ENCODE measurements at places on chromosomes 13 and 19.

DNA sequence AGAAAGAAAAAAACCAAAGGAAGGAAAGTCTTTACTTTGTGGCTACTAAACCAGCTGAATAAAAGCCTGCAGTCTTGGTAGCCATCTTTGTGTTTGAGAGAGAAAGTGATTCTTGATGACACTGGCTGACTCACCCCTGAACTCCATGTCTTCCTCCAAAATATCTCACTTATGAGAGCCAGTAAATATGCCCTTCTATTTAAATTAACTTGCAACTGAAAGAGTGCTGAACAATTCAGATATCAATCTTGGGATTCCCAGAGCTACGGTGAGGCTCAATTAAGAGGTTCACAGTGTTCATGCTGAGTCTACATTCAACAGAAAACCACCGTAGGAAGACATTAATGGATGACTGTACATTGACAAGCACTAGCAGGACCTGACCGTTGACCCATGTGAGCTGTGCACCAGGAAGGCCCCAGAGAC, 57.9 kb downstream of the KCTD12 start:
- no peak for DNase-seq
- H3K27ac ChIP-seq, result no peak overlapping the region
- no peak overlapping the region for H3K4me3 ChIP-seq
- H3K4me1 ChIP-seq, result no peaks in the 10 kb centered on the region
- H3K36me3 ChIP-seq, result no peaks in the 10 kb centered on the region
- no peaks in the 10 kb centered on the region for H3K27me3 ChIP-seq

- no peak overlapping the region for H3K4me3 ChIP-seq
- no peaks in the 10 kb centered on the region for H3K36me3 ChIP-seq
- no peak for DNase-seq
- no peaks in the 10 kb centered on the region for H3K27me3 ChIP-seq
These were observed 44.2 kb downstream of the TBC1D4 start for GRCh38 chr13:75437582-75438318.

GRCh38 chr13:35252536-35253205, 223.8 kb downstream of the MAB21L1 start:
- no peaks in the 10 kb centered on the region for H3K36me3 ChIP-seq
- H3K27me3 ChIP-seq, result no peaks in the 10 kb centered on the region
- no peaks in the 10 kb centered on the region for H3K4me1 ChIP-seq
- H3K4me3 ChIP-seq, result no peak overlapping the region
- H3K27ac ChIP-seq, result no peak overlapping the region

GRCh38 chr13:114079601-114080536, 52.6 kb downstream of the RASA3 start:
- DNase-seq, result no peak
- no peaks in the 10 kb centered on the region for H3K36me3 ChIP-seq
- no peaks in the 10 kb centered on the region for H3K27me3 ChIP-seq
- no peak overlapping the region for H3K27ac ChIP-seq

DNA sequence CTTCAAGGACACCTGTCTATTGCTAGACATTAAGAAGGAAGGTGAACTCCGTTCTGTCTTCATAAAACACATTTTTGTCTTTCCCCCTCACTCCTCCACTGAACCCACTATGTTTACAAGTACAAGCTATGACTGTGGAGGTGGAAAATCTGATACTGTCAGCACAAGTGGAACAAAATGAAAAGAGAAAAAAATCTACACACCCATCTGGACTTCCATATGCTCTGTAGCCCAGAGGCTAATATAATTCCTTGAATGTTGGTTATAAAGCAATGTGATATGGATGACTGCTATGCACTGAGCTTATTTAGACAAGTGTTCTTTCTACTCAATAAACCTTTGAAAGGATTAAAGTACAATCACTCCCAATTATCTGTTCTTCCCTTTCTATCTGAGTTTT, 713.5 kb downstream of the DIAPH3 start:
- DNase-seq, result no peak
- H3K4me3 ChIP-seq, result no peak overlapping the region
- no peaks in the 10 kb centered on the region for H3K27me3 ChIP-seq
- H3K27ac ChIP-seq, result no peak overlapping the region
- H3K36me3 ChIP-seq, result no peaks in the 10 kb centered on the region
- no peaks in the 10 kb centered on the region for H3K4me1 ChIP-seq

DNA sequence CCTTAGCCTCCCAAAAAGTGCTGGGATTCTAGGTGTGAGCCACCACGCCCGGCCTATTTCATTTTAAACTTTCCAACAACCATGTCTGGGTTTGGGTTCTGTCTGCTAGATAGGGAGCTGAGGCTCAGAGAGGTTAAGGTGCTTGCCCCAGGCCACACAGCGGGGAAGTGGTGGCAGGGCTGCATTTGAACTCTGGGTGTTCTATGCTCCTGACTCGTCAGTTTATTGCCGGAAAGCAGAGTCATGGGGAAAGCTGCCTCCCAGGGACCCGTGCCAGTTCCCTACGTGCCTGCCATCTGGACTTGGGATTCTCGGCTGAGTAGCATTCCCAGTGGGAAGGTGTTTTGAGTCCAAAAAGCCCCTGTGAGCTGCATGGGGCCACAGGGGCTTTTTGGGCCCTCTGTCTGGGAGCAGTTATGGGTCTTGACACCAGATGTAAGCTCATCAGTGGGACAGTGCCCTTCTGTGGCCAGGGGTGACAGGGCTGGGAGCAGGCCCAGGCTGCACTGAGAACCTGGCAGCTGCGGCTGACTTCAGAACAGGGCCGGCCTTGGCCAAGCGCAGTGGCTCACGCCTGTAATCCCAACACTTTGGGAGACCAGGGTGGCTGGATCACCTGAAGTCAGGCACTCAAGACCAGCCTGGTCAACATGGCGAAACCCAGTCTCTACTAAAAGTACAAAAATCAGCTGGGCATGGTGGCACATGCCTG, 10.9 kb downstream of the RFX1 start:
- DNase-seq, result no peak
- no peak overlapping the region for H3K4me3 ChIP-seq
- H3K36me3 ChIP-seq, result no peaks in the 10 kb centered on the region
- H3K4me1 ChIP-seq, result no peaks in the 10 kb centered on the region

GRCh38 chr13:95176611-95177259, 124.5 kb downstream of the ABCC4 start:
- no peak overlapping the region for H3K27ac ChIP-seq
- no peak overlapping the region for H3K4me3 ChIP-seq
- H3K4me1 ChIP-seq, result no peaks in the 10 kb centered on the region
- no peak for DNase-seq

GRCh38 chr13:99125326-99125915, 75.2 kb upstream of the UBAC2 start:
- H3K4me3 ChIP-seq, result no peak overlapping the region
- H3K27me3 ChIP-seq, result no peaks in the 10 kb centered on the region
- DNase-seq, result no peak
- no peak overlapping the region for H3K27ac ChIP-seq
- no peaks in the 10 kb centered on the region for H3K4me1 ChIP-seq

DNA sequence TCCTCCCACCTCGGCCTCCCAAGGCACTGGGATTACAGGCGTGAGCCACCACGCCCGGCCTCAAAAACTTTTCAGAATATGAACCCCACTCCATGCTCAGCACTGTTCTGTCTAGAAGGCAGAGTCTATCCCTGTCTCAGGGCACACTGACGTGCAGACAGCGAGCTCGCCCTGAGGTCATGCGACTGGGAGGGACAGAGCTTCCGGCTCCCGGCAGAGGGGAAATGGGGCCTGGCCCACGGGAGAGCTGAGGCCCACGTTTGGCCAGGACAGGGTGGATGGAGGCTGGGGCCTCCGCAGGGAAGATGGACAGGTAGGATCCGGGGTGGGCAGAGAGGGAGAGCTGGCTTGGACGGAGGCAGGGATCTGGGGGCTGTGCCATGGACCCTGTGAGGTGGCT, 2.8 kb upstream of the AZU1 start:
- H3K27me3 ChIP-seq, result no peaks in the 10 kb centered on the region
- H3K4me1 ChIP-seq, result peaks cover 10% of the 10 kb centered on the region
- no peak for DNase-seq
- H3K36me3 ChIP-seq, result no peaks in the 10 kb centered on the region

DNA sequence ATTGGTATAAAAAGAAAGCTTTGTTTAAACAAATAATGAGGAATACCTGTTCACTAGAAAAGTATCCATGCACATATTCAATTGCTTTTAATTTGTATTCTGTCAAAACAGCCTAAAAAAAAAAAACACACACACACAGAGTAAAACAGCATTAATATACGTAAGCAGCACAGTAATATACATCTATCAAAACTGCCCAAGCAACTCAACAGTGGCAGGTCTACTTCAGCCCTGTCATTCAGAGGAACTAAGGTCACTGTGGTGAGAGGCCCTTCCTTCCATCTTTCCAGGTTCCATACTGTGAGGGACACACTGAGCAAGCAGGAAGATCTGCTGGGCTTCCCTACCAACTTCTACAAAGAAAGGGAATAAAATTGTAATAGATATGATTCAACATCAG, 3.8 kb downstream of the PROSER1 start:
- DNase-seq, result no peak
- H3K4me1 ChIP-seq, result peaks cover 8% of the 10 kb centered on the region
- H3K27me3 ChIP-seq, result no peaks in the 10 kb centered on the region

DNA sequence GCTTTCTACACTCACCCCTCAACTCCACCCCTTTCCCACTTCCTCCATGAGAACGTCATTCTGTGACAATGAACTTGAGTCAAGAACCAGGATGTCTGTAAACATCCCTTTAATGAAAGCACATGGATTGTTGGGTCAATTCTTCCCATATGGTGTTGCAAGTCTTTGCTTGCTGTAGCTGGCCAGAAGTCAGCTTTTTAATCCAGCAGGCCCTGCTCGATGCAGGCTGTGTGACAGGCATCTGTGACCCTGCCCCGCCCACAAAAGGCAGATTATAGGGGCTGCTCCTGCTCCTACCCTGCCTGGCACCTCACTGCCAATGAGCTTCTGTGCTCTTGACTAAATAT, 78.0 kb downstream of the STARD13 start:
- H3K4me3 ChIP-seq, result no peak overlapping the region
- no peaks in the 10 kb centered on the region for H3K36me3 ChIP-seq
- H3K27ac ChIP-seq, result no peak overlapping the region
- H3K4me1 ChIP-seq, result no peaks in the 10 kb centered on the region

DNA sequence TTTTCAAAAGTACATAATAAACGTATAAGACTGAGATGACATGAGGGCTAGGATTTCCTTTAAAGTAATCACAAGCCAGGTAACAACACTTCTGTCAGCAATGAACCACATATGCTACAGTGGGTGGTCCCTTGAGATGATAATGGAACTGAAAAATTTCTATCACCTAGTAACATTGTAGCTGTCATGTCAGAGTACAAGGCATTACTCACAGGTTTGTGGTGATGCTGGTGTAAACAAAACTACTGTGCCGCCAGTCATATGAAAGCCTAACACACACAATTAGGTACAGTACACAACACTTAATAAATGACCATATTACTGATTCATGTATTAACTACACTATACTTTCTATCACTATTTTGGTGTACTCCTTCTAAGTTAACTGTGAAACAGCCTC, 36.8 kb downstream of the MIPEP start:
- DNase-seq, result no peak
- H3K4me1 ChIP-seq, result no peaks in the 10 kb centered on the region
- H3K36me3 ChIP-seq, result no peaks in the 10 kb centered on the region
- no peak overlapping the region for H3K27ac ChIP-seq
- no peaks in the 10 kb centered on the region for H3K27me3 ChIP-seq

- H3K4me3 ChIP-seq, result no peak overlapping the region
- no peaks in the 10 kb centered on the region for H3K4me1 ChIP-seq
- H3K36me3 ChIP-seq, result no peaks in the 10 kb centered on the region
- H3K27ac ChIP-seq, result no peak overlapping the region
- no peaks in the 10 kb centered on the region for H3K27me3 ChIP-seq
These were observed 21.8 kb upstream of the OBI1 start for GRCh38 chr13:78680576-78681350.

GRCh38 chr13:34108410-34108809, 290.5 kb downstream of the RFC3 start:
- DNase-seq, result no peak
- H3K36me3 ChIP-seq, result no peaks in the 10 kb centered on the region
- no peak overlapping the region for H3K27ac ChIP-seq
- H3K27me3 ChIP-seq, result no peaks in the 10 kb centered on the region
- H3K4me1 ChIP-seq, result no peaks in the 10 kb centered on the region
- H3K4me3 ChIP-seq, result no peak overlapping the region

GRCh38 chr19:33296488-33296971, 5.8 kb downstream of the CEBPA start:
- peaks cover 33% of the 10 kb centered on the region for H3K4me1 ChIP-seq
- H3K36me3 ChIP-seq, result no peaks in the 10 kb centered on the region
- DNase-seq, result no peak
- H3K4me3 ChIP-seq, result no peak overlapping the region
- H3K27ac ChIP-seq, result no peak overlapping the region

GRCh38 chr19:17137417-17137816, 61.8 kb downstream of the MYO9B start:
- H3K27ac ChIP-seq, result no peak overlapping the region
- no peak overlapping the region for H3K4me3 ChIP-seq

- no peaks in the 10 kb centered on the region for H3K36me3 ChIP-seq
- H3K4me3 ChIP-seq, result no peak overlapping the region
- H3K4me1 ChIP-seq, result no peaks in the 10 kb centered on the region
- no peak for DNase-seq
These were observed 14.2 kb upstream of the PNMA8C start for GRCh38 chr19:46442808-46443450.

- no peak for DNase-seq
- H3K4me1 ChIP-seq, result peaks cover 9% of the 10 kb centered on the region
- H3K27me3 ChIP-seq, result peaks cover 8% of the 10 kb centered on the region
- peak overlapping the region; percentile 41 for H3K4me3 ChIP-seq
- no peak overlapping the region for H3K27ac ChIP-seq
These were observed 1.8 kb downstream of the FGF14 start for GRCh38 chr13:102399791-102400674.

- H3K4me3 ChIP-seq, result no peak overlapping the region
- peak overlapping the region; percentile 86 for H3K27ac ChIP-seq
- DNase-seq, result no peak
- no peaks in the 10 kb centered on the region for H3K27me3 ChIP-seq
- H3K4me1 ChIP-seq, result peaks cover 63% of the 10 kb centered on the region
These were observed 44.8 kb downstream of the USP12 start for GRCh38 chr13:27126859-27127258.

DNA sequence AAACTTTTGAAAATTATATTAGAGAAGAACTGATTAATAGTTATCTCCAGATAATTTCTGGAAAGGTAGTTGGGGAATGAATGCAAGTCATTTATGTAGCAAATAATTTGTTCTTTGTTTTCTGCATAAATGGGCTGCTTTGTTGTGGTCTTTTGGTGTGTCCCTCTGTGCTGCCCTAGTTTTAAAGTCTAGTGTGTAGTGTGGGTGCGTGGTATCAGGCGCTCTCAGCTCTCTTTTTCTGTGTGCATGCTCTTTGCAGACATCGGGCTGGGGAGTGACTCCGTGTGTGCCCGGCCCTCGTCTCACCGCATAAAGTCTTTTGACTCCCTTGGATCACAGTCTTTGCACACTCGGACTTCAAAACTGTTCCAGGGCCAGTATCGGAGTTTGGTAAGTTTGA, 94.5 kb downstream of the ARHGEF7 start:
- no peak overlapping the region for H3K4me3 ChIP-seq
- H3K36me3 ChIP-seq, result no peaks in the 10 kb centered on the region
- no peak overlapping the region for H3K27ac ChIP-seq
- DNase-seq, result no peak
- peaks cover 26% of the 10 kb centered on the region for H3K4me1 ChIP-seq
- H3K27me3 ChIP-seq, result no peaks in the 10 kb centered on the region

- H3K4me1 ChIP-seq, result no peaks in the 10 kb centered on the region
- no peaks in the 10 kb centered on the region for H3K27me3 ChIP-seq
- H3K27ac ChIP-seq, result no peak overlapping the region
- DNase-seq, result no peak
- H3K4me3 ChIP-seq, result no peak overlapping the region
These were observed 103.3 kb downstream of the ZAR1L start for GRCh38 chr13:32211813-32212212.

- H3K4me1 ChIP-seq, result peaks cover 23% of the 10 kb centered on the region
- no peaks in the 10 kb centered on the region for H3K27me3 ChIP-seq
- peak overlapping the region; percentile 68 for H3K4me3 ChIP-seq
- peak overlapping the region; percentile 91 for H3K27ac ChIP-seq
These were observed 12.4 kb upstream of the JUND start for GRCh38 chr19:18293642-18294466.
